ENCODE measurements at places on chromosomes 3 and 15.

GRCh38 chr15:39140060-39140604, 440.7 kb upstream of the THBS1 start:
- no peak for DNase-seq

DNA sequence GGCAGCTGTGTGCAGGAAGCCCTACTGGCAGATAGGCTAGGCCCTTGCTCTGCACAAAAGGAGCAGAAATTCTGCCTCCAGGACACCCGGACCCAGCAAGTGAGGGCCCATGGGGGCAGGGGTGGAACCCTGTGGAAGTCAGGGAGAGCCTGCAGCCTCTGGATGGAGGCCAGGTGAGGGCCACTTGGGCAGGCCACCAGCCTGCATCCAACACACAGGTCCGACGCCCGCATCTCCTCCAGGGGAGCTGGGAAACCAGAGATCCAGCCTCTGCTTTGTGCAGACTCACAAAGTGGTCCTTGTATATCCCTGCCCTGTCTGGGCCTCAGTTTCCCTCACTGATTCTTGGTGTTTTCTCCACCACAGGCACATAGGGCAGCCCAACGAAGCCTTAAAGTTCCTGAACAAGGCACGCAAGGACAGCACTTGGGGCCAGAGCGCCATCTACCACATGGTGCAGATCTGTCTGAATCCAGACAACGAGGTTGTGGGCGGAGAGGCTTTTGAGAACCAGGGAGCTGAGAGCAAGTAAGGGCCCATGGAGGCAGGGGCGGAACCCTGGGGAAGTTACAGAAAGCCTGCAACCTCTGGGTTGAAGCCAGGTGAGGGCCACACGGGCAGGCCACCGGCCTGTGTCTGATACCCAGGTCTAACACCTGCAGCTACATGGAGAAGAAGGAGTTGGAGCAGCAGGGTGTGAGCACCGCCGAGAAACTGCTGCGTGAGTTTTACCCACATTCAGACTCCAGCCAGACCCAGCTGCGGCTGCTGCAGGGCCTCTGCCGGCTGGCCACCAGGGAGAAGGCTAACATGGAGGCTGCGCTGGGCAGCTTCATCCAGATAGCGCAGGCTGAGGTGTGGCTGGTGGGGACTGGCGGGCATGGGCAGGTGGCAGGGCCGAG, 16.6 kb downstream of the CSRNP1 start:
- DNase-seq = no peak

- no peak for DNase-seq
These were observed 116.3 kb downstream of the TMCO5A start for GRCh38 chr15:38050529-38051448.

- DNase-seq = no peak
These were observed 69.0 kb downstream of the UBE2E2 start for GRCh38 chr3:23271876-23272741.

GRCh38 chr15:65399997-65400396, 22.2 kb upstream of the IGDCC3 start:
- no peak for DNase-seq

DNA sequence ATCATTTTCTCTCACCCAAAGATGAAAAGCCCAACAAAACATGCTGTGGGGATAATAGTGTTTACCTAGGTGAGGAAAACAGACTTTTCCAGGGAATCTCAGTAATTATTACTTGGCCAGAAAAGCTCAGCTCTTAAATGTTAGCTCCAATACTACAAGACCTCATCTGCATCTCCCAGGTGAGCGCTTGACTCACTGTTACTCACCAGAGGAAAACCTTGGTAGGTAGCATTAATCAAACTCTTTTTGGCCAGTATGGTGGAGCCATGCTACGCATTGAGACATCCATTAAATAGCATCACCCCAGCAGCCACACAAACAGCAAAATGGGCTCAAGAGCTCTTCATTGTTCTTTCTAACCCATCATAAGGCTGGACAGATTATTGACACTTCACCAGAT, 99.0 kb downstream of the TIGIT start:
- DNase-seq = no peak
